Cerebellar cortex (tissue), 1 donor: ENCODE measurements at places on chromosomes 6 and 20.

DNA sequence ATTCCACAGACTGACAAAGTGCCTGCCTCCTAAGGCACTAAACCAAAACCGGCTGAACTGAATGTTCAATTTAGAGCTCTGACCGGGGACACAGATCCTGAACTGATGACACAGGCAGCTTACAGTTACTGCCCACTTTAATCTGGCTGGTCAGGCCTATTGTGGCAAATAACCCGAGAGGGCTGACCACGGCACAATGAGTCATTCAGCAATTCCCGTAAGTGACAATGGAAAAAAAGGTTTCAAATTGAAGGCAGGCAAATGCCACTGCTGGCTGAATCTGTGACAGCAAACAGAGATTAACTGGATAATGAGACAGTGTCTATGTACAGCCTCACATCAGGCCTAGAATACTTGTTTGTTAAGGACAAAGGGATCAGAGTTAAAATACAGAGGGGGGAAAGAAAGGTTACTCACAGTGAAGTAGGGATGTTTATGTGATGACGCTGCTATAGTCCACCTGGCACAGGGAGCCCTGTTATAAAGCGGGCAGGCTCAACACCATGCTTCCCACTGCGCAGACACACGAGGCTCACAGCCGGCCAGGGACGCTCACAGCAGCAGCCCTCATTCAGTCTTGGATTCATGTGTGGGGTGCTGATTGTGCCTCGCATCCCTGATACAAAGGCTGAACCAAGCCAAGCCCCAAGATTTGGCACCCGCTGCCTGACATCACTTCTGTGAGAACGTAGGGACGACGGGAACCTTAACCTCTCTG, 54.4 kb downstream of the RTN4IP1 start:
- no peak for DNase-seq

DNA sequence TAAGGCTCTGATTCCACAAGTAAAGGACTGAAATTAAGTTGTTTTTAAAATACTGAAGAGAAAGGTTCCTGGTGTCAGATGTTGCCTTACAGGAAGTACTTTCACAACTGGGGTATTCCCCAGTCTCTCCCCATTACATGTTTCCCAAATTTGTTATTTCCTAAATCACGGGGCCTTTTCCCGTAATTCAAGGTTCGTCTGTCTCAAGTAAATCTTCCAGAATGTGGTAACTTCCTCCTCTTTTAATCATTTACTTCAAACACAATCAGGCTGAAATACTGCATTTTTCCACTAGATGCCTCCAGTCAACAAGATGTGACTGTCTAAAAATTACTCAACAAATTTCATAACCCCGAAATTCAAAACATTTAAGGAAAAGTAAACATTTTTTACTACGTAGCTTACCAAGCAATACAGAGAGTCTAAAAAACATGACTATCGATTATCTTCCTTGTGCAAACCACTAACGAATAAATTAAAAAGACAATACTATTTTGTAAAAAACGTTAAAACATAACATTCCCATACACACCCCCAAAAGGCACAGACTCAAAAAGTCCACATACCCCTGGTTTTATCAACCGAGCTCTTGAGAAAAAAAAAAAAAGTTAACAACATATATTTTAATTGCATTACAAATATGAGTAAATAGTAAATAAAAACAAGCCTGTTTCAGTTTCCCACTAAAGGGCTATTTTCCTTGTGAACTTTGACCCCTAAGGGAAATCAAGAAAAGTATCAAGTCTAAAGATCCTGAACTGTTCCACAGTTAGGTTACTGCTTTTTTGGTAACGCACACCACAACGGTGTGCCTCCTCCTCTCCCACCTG, 1.7 kb downstream of the SOD2 start:
- peak; percentile 72 for DNase-seq

DNA sequence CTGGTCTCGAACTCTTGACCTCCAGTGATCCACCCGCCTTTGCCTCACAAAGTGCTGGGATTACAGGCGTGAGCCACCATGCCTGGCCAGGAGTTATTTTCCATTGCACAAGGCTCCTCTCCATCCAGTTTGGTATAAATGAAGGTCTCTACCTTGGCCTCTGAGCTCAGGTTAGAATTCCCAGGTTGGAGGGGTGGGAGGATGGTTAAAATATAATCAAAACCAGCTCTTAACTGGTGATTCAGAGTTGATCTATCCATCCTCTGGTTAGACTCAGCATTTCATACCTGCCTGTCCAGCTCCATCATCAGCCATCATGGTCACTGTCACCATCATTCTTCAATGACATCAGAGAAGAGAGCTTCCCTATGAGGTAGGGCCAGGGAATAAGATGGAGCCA, 2.6 kb upstream of the SLC22A7 start:
- DNase-seq = no peak

DNA sequence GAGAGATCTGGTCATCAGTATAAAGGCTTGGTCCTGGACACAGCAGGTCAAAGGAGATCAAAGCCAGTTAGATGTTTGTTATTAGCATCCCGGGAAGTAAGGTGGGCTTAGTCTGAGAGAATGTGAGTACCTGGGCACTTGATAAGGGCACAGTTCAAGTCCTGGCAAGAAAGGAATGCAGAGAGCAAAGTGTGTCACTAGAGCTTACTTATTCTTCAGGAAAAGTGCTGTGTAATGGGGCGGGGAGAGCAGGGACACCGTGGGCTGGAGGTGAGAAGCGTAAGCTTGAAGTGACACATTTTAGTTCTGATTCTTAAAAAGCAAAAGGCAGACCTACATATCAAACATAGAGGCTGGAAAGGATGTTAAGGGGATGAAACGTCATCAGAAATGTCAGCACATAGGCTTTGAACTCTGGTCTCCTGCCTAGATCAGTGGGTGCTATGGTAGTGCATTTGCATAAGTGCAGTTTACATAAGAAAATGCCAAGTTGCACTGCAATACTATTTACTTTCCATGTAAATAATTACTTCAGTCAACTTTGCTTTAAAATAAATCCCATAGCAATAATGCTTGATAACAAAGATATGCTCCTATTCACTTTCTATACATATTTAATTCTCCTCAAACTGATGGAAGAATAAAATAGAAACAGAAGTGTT, 2.6 kb downstream of the SAMD5 start:
- no peak for DNase-seq

GRCh38 chr20:10761232-10761631, 87.4 kb upstream of the JAG1 start:
- no peak for DNase-seq

- DNase-seq = no peak
These were observed 365.1 kb upstream of the SOX4 start for GRCh38 chr6:21228411-21228810.

DNA sequence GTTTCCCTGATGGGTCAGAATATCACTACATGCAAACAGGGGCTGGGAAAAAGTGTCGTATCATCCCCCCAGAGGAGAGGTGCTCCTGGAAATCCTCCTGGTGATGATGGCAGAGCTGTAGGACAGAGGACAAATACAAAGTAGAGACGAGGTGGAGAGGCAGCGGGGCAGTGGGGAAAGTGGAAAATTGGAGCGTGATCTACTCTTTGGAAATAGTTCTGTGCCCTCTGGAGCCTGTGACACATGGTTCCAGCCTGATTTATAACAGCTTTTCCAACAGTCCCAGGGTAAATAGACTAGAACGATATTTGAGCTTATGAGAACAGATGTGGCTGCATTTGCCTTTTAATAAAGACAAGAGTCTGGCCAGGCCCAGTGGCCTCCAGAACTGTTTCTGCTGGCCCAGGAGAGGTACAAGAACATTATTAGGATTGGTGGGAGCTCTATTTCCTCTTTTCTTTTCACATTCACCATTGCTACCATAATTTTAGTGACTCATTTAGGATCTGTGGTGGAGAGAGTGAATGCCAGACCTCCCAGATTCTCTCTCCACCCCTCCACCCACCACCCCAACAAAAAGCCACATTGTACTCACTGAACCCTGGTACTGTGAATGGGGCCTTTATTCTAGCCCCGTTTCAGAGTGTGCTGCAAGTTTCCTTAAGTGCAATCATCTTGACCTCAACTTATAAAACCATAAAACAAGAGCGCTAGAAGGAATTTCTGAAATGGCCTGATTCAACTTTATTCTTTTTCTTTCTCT, 78.3 kb downstream of the BTBD3 start:
- DNase-seq = no peak

- DNase-seq = no peak
These were observed 118.6 kb downstream of the PLCB1 start for GRCh38 chr20:8250539-8251200.

DNA sequence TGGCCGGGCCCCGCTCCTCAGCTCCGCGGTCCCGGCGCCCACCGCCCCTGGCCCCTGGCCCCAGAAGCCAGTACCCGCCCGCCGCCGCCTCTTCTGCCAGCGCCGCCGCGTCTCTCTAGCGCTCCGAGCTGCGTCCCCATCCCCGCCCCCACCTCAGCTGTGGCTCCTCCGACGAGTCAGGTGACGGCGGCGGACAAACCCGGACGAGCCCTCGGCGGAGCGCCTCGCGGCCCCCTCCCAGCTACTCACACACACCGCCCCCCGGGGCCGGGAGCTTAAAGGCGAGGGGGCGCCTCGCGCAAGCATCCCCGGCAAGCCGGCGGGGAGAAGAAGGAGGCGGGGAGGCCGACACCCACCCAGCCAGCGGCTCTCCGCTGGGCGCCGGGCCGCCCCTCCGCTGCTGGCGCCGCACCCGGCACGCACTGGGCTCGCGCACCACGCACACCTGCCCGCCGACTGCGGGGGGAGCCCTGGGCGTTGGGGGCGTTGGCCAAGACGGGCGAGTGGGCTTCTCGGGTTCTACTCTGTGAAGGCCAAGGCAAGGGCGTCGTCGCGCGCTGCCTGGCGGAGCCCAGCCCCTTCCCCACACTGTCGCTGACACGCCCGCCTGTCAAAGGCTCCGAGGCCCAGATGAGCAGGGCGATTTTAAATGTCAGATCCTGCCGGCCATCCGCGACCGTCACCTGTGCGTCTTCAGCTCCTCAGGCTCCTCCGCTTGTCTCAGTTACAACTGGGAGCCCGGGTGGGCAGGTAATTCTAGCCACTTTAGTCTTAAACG, at the start of gene SNAP91:
TSS of gene SNAP91 (minus strand) at position 132 of the 778 bp plus-strand sequence. CDS start 1,174 bp downstream, outside the sequence.
- DNase-seq = peak; percentile 84

DNA sequence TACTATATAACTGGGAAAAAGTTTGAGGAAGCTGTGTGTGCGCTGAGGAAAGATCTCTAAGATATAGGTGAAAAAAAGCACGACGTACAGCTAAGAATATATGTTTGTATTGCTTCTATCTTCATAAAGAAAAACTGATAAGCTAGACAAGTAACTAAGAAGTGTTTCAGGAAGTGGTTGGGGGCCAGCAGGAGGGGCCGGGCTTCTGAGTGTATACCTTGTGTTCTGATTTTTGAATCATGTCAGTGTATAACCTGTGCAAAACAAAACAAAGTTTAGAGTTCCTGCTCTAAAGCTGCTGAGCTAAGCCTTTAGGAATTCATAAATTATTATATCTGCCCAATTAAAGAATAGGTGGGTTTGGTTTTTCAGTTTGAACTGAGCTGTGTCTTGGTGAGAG, 7.9 kb upstream of the OSER1 start:
- no peak for DNase-seq

DNA sequence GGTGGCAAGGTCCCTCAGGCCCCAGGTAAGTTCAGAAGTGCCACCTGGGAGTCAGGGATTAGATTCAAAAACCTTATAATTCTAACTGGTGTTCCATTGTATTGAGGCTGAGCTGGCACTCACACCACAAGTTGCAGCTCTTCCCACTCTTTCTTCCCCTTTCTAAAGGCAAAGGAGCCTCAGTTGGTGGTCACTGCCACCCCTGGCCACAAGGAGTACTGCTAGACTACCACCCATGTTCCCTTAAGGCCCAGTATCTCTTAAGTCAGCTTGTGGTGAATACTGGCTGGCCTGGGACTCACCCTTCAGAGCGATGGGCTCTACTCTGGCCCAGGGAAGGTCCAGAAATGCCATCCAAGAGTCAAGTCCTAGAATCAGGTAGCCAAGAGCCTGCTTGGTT, 421.1 kb upstream of the KHDRBS2 start:
- no peak for DNase-seq

- DNase-seq = no peak
These were observed 15.4 kb downstream of the METTL24 start for GRCh38 chr6:110342759-110343158.

GRCh38 chr6:135630789-135631376, 133.3 kb upstream of the AHI1 start:
- DNase-seq = no peak

- DNase-seq = no peak
These were observed 19.6 kb upstream of the TGM6 start for GRCh38 chr20:2361035-2361593.

DNA sequence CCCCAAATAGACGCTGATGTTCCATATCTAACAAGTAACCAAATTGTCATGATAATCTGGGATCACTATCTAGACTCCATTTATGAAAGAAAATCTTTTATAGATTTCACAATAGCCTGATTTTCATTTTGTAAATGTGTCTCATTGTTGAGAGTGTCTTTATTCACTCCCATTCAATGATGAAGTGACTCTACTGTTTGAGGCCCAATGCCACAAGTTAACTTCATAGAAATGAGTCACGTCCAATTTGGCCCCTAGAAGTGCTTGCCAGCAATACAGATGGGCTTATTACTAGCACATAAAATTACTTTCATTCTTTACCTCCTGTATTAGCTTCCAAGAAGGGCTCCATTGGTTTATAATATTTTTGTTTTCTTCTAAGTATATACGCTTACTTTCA, 6.3 kb downstream of the IPCEF1 start:
- DNase-seq = no peak

DNA sequence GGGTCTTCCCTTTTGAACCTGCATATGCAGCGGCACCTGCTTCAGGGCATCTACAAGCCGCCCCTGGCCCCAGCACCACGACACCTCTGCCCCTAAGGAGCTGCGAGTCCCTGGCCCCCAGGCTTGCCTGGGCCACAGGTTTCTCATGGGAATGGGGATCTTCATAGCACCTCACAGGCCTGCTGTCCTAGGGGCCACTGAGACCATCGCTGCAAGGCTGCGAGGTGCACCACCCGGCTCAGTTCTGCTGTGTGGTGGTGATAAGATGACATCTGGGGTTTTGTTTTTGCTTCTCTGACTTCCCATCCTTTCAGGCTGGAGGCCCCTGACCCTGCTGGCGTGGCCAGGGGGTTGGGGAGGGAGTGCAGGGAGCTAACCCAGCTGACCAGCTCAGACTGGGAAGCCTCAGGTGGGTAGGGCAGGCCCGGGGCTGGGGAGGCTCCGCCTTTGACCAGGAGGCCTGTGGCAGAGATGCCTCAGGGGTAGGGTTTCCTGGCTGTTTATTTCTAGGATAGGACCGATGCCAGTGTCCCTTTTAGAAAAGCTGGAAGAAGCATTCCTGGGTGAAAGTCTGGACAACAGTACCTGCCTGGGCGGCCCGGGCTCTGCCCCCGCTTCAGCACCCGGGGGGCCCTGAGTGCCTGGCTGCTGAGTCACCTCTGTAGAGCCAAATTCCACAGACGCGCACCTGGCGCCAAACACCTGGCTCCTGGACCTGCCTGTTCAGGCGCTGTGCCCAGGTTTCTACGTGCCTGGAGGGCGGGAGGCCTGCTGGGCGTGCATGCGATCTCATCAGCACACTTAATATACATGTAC, 264.7 kb downstream of the DLL1 start:
- DNase-seq = no peak

DNA sequence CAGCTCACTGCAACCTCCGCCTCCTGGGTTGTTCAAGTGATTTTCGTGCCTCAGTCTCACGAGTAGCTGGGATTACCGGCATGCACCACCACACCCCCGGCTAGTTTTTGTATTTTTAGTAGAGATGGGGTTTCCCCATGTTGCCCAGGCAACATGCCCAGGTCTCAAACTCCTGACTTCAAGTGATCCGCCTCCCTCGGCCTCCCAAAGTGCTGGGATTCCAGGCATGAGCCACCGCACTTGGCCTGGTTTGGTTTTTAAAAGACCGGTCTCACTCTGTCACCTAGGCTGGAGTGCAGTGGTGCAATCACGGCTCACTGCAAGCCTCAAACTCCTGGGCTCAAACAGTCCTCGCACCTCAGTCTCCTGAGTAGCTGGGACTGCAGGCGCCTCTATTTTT, 40.1 kb downstream of the VSTM2L start:
- DNase-seq = no peak
